Tibial nerve (tissue), 4 donors: ENCODE measurements at places on chromosomes 3 and 15.

DNA sequence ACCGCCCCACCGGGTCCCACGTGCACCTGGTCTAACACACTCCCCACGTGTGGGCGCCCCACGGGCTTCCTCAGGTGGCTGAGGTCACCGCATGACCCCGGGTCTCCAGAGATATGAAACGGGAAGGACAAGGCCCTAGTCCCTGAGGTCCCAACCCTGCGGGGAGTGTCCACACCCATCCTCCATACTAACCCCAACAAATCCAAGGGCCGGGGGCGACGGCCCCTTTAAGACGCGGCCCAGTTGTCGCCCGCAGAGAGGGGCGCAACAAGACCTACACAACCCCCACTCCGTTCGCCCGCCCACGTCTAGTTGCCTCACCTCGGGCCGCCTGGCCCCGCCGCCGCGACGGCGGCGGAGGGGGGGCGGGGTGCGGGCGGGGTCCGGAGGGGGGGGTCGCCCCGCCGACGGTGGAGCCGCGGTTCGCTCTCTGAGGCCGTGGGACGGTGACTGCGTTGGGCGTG is 396 bp downstream of the INO80 start:
- peaks cover under 1% of the 10 kb centered on the region for H3K27me3 ChIP-seq
- H3K36me3 ChIP-seq: no peaks in the 10 kb centered on the region
- peak; percentile 46 for DNase-seq
- peaks cover 7% of the 10 kb centered on the region for H3K4me1 ChIP-seq
- peak overlapping the region; percentile 99 for H3K27ac ChIP-seq
- H3K4me3 ChIP-seq: peak overlapping the region; percentile 97

DNA sequence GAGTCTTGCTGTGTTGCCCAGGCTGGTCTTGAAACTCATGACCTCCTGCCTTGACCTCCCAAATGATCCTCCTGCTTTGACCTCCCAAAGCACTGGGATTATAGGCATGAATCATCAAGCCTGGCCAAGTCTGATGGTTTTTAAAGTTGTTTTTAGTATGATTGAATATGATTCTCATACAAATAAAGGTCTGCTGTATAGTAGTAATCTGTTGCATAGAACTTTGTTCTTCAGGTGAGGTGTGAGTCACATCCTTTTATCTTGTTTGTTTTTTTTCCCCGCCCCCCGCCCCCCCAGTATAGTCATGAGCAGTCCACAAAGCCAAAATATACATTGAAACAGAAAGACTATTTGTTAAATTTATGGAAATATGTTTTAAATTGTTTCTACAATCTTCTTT is 39.0 kb downstream of the UBE2E2 start:
- H3K27me3 ChIP-seq: no peaks in the 10 kb centered on the region
- no peak overlapping the region for H3K4me3 ChIP-seq
- no peak overlapping the region for H3K27ac ChIP-seq
- H3K36me3 ChIP-seq: no peaks in the 10 kb centered on the region
- H3K4me1 ChIP-seq: no peaks in the 10 kb centered on the region
- DNase-seq: no peak

GRCh38 chr15:87672309-87673288 is 583.9 kb downstream of the NTRK3 start:
- no peak overlapping the region for H3K4me3 ChIP-seq
- DNase-seq: peak; percentile 45
- no peaks in the 10 kb centered on the region for H3K36me3 ChIP-seq
- no peaks in the 10 kb centered on the region for H3K4me1 ChIP-seq
- no peaks in the 10 kb centered on the region for H3K27me3 ChIP-seq

GRCh38 chr3:155753038-155753639 is 8.3 kb upstream of the PLCH1 start:
- no peaks in the 10 kb centered on the region for H3K27me3 ChIP-seq
- no peaks in the 10 kb centered on the region for H3K36me3 ChIP-seq
- H3K4me3 ChIP-seq: no peak overlapping the region
- DNase-seq: no peak
- H3K4me1 ChIP-seq: no peaks in the 10 kb centered on the region

GRCh38 chr3:62550439-62550838 is 177.1 kb upstream of the FEZF2 start:
- no peaks in the 10 kb centered on the region for H3K36me3 ChIP-seq
- no peak for DNase-seq
- H3K4me1 ChIP-seq: no peaks in the 10 kb centered on the region

DNA sequence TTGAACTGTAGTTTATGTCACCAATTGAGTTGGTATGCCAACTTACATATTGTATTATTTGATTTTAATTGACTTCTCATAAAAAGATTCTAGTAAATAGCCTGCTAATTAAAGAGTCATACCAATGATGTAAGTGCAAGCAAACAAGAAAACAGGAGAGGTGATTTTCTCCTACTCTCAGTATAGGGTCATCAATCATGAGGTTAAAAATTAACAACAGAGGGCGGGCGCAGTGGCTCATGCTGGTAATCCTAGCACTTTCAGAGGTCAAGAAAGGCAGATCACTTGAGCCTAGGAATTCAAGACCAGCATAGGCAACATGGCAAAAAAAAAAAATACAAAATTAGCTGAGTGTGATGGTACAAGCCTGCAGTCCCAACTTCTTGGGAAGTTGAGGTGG is 108.7 kb downstream of the MYO9A start:
- no peaks in the 10 kb centered on the region for H3K27me3 ChIP-seq
- no peak for DNase-seq
- no peak overlapping the region for H3K4me3 ChIP-seq

- DNase-seq: no peak
- H3K36me3 ChIP-seq: no peaks in the 10 kb centered on the region
- no peaks in the 10 kb centered on the region for H3K4me1 ChIP-seq
- no peak overlapping the region for H3K4me3 ChIP-seq
- no peak overlapping the region for H3K27ac ChIP-seq
These were observed 11.4 kb upstream of the COMMD2 start for GRCh38 chr3:149763565-149764195.

DNA sequence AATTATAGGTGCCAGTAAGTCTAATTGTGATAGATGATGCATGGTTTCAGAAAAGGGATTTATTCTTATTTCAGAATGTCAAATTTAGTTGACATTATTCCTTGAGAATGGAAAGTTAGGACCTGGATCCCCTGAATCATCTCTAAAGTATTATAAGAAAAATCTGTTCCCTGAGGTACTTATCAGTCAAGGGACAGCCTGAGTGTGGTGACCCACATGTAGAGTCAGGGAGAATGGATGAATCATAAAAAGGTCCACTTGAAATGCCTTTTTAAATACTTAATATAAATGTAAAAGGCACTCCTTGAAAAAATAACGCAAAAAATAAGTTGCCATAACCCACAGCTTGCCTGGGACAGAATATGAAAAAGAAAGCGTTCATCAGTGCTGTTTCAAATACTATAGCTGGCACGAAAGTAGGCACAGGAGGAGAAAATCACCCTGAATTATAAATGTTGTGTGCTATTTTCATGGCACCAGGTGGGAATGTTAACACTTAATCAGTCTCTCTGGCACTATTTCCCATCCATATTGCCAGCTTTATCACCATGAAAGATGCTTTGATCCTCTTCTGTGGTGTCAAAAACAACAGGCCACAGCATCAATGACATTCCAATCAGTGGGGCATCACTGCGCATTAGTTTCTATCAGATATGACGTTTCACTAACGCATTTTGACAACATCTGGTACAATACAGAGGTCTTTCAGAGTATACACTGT is 208.5 kb downstream of the EPHA3 start:
- no peak for DNase-seq
- H3K27ac ChIP-seq: no peak overlapping the region
- no peaks in the 10 kb centered on the region for H3K4me1 ChIP-seq
- no peaks in the 10 kb centered on the region for H3K36me3 ChIP-seq

DNA sequence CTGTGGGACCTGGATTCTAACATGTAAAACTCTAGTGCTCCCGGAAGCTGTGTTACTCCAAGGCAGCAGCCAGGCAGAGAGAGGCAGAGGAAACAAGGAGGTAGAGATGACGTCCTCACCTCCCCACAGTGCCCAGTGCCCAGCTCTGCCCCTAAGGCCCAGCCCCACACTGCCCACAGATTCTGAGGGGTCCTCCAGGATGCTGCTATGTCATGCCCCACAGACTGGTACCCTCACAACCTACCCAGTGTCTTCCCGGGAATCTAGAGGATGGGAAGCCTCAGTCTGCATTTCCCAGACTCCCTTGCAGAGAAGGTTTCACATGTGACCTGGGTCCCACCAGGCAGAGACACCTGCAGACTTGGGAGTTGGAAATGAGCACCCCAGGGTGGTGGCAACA is 75.9 kb upstream of the PCSK6 start:
- no peaks in the 10 kb centered on the region for H3K4me1 ChIP-seq
- no peak for DNase-seq
- H3K27ac ChIP-seq: no peak overlapping the region
- no peaks in the 10 kb centered on the region for H3K36me3 ChIP-seq

DNA sequence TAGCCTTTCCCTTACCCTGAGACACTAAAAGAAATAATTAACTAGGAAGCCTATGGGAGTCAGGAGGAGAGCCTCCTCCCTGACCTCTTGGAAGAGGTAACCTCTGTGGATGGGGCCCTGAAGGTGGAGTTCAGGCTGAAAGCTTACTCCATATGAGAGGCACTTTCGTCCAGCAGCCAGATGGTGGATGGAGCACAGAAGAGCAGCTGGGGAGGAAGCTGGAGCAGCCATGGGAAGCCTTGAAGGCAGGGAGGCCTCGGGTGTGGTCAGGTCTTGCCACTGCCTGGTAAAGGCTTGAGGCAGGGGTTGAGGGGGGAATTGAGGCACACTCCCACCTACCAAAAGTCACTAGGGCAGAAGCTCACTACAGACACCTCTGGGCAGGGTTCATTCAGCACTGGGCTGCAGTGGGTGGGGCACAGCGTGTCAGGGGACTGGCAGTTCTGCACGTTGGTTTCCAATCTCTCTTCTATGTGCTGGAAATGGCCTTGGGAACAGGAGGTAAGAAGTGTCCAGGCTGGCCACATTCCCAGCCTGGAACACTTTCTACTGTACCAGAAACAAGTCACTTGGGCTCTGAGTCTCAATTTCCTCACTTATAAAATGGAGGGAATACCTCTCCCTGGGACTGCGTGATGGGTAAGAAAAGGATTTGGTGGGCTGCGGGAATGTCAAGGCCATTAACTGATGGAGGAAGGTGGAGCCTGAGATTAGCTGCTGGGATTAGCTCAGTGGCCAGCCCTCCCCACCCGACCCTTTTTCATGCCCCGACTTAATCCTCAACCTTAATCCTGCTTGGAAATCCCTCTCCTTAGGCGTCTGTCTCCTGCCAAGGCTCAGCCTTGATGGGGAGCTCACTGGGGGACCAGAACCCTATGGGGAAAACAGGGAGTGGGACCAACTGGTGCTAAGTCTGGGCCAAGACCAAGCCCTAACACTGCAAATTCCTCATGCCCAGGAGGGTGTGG is 5.4 kb downstream of the PCBP4 start:
- H3K4me3 ChIP-seq: no peak overlapping the region
- H3K36me3 ChIP-seq: peaks cover 48% of the 10 kb centered on the region
- peaks cover 64% of the 10 kb centered on the region for H3K4me1 ChIP-seq
- no peak overlapping the region for H3K27ac ChIP-seq
- no peaks in the 10 kb centered on the region for H3K27me3 ChIP-seq
- no peak for DNase-seq

DNA sequence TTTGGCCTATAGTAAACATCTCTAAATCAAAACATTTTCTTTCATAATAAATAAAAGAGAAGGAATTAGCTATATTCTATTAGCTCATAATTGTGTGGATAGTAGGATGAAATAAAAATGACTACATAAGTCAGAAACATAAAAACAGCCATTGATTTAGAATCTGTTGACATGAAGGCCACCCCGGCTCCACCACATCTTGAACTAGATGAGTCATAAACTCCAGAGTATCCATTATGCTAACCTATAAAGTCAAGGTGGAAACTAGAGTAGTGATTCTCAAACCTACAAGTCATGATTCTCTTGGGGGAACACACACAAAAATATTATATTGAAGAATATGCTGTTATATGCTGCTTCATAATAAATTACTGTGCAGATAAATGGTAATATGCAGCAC is 831.0 kb downstream of the TUSC7 start:
- H3K27ac ChIP-seq: no peak overlapping the region
- no peaks in the 10 kb centered on the region for H3K36me3 ChIP-seq
- no peak for DNase-seq
- no peaks in the 10 kb centered on the region for H3K4me1 ChIP-seq
- H3K4me3 ChIP-seq: no peak overlapping the region
- no peaks in the 10 kb centered on the region for H3K27me3 ChIP-seq

- no peak overlapping the region for H3K27ac ChIP-seq
- H3K36me3 ChIP-seq: no peaks in the 10 kb centered on the region
- DNase-seq: no peak
- H3K4me1 ChIP-seq: peaks cover 10% of the 10 kb centered on the region
- H3K27me3 ChIP-seq: no peaks in the 10 kb centered on the region
These were observed 40.8 kb upstream of the LRTM1 start for GRCh38 chr3:54968546-54969172.

- no peak overlapping the region for H3K27ac ChIP-seq
- no peaks in the 10 kb centered on the region for H3K36me3 ChIP-seq
- H3K4me1 ChIP-seq: no peaks in the 10 kb centered on the region
- no peak for DNase-seq
- no peaks in the 10 kb centered on the region for H3K27me3 ChIP-seq
- peak overlapping the region; percentile 24 for H3K4me3 ChIP-seq
These were observed 154.3 kb downstream of the NSMCE3 start for GRCh38 chr15:29115093-29115991.

DNA sequence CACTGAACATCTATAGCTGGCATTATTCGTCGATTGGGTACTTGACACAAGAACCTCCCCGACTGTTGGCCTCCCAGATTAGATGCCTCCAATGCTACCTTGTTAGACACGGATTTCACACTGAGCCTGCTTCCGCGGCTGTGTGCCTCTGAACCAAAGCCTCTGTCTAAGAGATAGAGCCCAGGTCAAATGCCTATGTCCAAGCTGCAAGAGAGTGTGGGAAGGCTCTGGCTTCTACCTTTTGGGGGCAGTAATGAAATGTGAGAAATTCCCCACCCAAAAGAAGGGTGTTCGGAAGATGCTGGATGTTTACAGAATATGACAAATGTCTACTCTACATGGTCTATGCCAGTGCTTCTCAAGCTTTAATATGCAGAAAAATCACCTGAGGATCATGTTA is 2.0 kb upstream of the RPUSD2 start:
- H3K4me1 ChIP-seq: peaks cover 7% of the 10 kb centered on the region
- H3K27ac ChIP-seq: no peak overlapping the region
- H3K27me3 ChIP-seq: no peaks in the 10 kb centered on the region
- DNase-seq: no peak
- H3K4me3 ChIP-seq: no peak overlapping the region
- peaks cover 14% of the 10 kb centered on the region for H3K36me3 ChIP-seq

GRCh38 chr15:91308855-91309254 is 208.8 kb downstream of the SV2B start:
- no peak overlapping the region for H3K4me3 ChIP-seq
- DNase-seq: no peak
- H3K4me1 ChIP-seq: no peaks in the 10 kb centered on the region
- no peak overlapping the region for H3K27ac ChIP-seq
- H3K36me3 ChIP-seq: no peaks in the 10 kb centered on the region

DNA sequence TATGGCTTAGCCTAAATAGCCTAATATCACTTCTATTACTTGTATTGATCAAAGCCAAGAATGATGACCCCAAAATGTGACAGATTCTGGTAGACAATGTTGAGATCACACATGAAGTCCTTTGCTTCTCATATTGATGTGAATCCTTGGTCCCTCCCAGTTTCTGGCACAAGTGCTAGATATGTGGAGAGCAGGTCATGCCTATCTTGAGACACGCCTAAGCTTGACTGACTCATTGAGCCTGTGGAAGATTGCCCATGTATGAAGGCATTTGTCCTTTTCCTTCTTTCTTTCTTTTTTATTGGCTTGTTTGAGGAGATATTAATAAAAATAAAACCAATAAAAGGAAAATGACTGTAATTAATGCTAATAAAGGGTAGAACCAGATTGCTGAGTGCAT is 54.0 kb upstream of the TMEM108 start:
- H3K36me3 ChIP-seq: no peaks in the 10 kb centered on the region
- DNase-seq: peak; percentile 7
- H3K4me1 ChIP-seq: no peaks in the 10 kb centered on the region
- no peak overlapping the region for H3K4me3 ChIP-seq
- H3K27ac ChIP-seq: no peak overlapping the region
